Suppressor macrophage treated with lipopolysaccharide for 4 hours (primary cell): ENCODE measurements at places on chromosomes 4 and X.

DNA sequence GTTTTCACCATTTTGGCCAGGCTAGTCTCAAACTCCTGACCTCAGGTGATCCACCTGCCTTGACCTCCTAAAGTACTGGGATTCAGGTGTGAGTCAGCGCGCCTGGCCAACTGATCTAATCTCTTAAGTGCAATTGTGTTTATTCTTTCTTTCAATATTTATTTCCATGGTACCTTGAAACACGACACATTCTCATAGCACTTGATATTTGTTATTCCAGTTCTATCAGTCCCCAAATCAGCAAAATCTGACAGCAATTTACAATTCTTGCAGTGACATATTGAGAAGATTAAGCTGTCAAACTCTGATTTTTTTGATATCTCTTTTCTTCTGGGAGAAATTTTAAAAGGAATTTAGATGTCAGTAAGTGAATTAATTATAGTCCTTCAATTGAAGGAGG is 218.1 kb upstream of the FAT4 start:
- no peak for DNase-seq

DNA sequence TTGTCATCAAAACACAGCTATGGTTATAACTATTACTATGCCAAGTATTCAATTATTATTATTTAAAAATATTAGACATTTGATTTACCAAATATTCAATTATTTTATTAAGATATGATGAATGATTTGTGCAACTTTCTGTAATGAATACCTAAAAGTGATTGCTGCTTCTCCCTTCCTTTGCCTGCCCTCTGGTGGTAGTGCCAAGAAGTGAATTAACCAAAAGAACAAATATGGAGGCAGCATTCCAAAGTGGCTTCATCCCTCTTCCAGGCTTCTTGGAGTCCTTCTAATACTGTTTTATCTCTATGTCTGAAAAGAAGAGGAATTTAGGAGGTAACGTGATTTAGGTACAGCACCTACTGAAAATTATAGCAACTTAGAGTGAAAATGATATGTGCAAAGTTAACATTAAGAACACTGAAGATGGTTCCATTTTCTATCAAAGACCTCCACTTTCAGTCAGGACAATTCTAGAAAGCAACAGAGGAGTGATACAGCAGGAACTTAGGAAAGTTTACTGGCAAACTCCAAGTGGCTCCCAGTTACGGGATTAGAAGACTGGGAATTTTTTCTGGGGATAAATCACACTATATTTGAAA is 43.0 kb downstream of the ENPEP start:
- DNase-seq, result peak; percentile 40

- peak; percentile 59 for DNase-seq
These were observed 26.7 kb downstream of the OTC start for GRCh38 chrX:38379088-38379487.

DNA sequence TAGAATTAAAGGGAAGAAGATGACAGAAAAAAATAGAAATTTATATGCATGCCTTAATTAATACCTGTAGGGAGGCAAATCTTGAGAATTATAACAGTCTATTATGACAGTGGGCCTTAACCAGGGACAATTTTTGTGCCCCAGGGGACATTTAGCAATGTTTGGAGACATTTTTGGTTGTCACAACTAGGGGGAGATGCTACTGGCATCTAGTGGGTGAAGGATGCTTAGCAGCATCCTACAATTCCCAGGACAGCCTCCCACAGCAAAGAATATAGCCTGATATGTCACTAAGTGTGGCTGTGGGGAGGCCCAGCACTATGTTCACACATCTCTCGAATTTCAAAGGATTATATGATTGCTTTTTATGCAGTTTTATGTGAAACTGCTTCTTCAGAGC is 10.5 kb downstream of the GPR82 start:
- peak; percentile 10 for DNase-seq

DNA sequence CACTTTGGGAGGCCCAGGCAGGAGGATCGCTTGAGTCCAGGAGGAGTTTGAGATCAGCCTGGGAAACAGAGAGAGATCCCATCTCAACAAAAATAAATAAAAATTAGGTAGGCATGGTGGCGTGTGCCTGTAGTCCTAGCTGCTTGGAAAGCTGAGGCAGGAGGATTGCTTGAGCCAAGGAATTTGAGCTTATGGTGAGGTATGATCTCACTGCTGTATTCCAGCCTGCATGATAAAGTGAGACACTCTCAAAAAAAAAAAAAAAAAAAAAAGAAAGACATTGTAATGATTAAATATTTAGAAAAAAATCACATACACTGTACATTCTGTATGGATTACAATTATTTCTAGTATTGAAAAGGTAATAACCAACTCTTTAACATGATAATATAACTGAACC is 87.1 kb downstream of the SLIT2 start:
- DNase-seq, result no peak

DNA sequence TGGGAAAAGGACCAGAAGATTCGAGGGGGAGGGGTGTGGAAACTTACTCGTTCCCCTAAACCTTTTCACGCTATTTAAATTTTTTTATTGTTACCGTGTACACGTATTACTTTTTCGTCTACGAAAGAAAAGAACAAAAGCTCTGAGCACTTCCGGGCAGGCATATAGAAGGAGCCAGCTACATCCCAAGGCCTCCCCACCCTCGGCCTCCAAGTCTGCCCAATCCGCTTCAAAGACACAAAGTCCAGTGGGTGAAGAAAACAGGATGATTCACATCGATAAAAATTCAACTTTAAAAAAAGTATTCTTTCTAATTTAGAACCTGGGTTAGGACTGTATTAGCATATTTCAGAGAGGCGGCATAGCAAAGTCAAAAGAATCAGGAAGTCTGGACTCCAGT is 23.1 kb downstream of the SEL1L3 start:
- no peak for DNase-seq

GRCh38 chr4:158754385-158755180 is 14.2 kb upstream of the FNIP2 start:
- no peak for DNase-seq

- DNase-seq, result no peak
These were observed 25.3 kb downstream of the IQCM start for GRCh38 chr4:149790172-149790907.

DNA sequence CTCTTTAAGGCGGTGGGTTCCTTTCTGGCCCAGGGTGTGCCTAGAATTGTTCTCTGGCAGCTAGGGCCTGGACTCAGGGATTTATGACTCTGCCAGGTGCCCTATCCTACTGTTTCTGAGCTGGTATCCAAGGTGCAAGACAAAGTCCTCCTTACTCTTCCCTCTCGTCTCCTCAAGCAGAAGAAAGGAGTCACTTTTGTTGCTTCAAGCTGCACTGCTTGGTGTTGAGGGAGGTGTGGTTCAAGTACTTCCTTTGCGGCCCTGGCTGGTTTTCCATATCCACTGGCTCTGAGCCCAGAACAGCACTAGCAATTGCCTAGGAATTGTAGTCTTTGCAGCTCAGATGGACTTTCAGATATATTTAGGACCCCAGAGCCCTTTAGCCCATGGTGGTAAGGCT is 39.3 kb downstream of the RTL3 start:
- DNase-seq, result no peak

GRCh38 chr4:155906554-155907247 is 3.2 kb downstream of the TDO2 start:
- no peak for DNase-seq

DNA sequence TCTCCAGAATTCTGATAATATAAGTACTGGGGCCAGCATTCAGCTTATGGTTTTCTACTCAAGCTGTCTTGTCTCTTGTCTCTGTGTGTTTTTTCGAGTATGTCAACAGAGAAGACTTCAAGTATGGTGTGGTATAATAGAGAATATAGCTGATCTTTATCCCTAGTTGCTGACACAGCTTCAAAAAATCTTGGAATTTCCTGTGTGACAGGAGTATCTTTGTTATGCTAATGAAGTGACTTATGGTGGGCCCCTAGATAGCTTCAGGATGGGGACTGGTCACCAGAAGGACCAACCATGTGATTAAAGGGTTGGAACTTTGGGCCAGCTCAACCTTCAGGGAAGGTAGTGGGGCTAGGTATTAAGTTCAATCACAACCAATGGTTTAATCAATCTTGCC is 2.9 kb downstream of the GPRASP3 start:
- no peak for DNase-seq

- no peak for DNase-seq
These were observed 56.9 kb downstream of the PCGF3 start for GRCh38 chr4:762211-763190.

- no peak for DNase-seq
These were observed 154.3 kb downstream of the CAMK2D start for GRCh38 chr4:113607147-113607720.

- peak; percentile 82 for DNase-seq
These were observed 10.9 kb upstream of the DDX3X start for GRCh38 chrX:41322821-41323603.

DNA sequence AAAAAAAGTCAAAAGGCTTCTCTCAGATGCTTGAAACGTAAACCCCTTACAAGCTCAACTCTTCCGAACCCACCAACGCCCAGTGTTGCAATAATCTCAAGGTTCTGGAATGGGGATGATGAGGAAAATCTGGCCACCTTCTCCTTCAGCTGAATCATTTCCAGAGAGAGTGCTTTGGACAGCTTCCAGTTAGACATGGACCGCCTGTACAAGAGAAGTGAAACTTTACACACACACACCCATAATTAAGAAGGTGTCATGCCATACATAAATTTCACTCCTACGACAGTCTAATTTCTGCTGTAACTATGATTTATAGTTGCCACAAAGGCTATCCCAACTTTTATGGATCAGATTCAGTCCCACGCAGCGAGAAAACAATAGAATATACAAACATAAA is 72.3 kb downstream of the PRKG2 start:
- DNase-seq, result no peak
